ENCODE measurements at places on chromosomes 4 and X. TPM values are rescaled to one million over a fixed set of nuclear protein-coding genes. Genes with fewer than 3 reads are reported as not detected.

DNA sequence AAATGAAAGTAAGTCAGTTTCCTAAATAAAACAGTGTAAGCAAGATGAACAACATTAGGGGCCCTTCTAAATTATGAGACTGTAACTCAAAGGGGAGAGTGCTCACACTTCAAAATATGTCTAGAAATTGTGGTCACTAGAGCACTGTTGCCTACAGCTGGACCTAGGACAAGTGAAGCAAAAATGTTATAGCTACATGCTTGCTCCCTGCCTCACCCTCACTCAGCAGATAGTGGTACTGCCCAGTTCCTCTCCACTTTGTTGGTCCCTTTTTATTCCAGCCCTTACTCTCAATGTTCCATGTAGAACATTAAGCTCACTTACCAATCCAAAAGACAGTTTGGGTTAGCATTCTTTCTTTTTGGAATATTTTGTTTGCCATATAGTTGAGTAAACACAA lies 147.3 kb downstream of the GRIA3 start:
- no peak for DNase-seq

Gene MCF2
- 1.2 TPM for total RNA-seq

- DNase-seq = no peak
Observed at GRCh38 chr4:21795091-21795490, 153.5 kb downstream of the KCNIP4 start.

Gene ZNF630
- 2.8 TPM for total RNA-seq

DNA sequence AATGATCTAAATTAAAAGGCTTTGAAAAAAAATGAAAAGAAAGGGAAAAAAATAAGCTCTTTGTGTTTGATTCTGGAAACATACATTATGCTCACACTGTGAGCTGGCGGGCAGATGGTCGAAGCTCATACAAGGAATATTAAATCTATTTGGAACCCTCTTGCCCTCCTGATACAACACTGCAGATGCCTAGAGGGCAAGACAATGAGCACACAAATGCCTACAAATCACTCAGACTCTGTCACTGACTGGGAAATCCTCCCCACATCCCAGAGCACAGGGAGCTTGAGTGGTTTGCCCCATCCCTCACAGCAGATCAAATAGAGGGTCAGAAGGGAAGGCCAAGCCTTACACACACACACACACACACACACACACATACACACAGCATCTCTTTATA lies 320.4 kb downstream of the HNRNPD start:
- DNase-seq = no peak

DNA sequence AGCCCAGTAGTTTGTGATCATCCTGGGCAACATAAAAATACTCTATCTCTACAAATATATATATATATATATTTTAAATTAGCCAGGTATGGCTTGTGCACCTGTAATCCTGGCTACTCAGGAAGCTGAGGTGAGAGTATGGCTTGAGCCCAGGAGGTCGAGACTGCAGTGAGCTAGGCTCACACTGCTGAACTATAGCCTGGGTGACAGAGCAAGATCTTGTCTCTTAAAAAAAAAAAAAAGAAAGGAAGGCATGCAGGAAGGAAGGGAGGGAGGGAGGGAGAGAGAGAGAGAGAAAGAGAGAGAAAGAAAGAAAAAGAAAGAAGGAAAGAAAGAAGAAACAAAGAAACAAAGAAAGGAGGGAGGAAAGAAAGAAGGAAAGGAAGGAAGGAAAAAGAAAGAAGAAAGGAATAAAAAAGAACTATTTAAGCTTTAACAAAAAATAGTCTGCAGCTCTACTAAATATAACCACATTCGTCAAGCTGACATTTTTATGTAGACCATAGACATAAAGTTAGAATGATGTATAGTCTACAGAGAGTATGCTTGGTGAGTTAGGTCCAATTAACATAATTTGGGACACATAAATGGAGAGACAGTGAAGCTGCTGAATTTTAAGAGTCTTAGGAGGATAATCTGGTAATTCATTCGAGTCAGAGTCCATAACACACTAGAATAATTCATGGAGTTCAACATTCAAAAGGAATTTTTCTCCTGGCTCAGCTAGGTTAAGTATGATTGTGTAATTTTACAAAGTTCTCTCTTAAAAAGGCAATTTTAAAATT lies 111.9 kb downstream of the GLRA3 start:
- DNase-seq = no peak

DNA sequence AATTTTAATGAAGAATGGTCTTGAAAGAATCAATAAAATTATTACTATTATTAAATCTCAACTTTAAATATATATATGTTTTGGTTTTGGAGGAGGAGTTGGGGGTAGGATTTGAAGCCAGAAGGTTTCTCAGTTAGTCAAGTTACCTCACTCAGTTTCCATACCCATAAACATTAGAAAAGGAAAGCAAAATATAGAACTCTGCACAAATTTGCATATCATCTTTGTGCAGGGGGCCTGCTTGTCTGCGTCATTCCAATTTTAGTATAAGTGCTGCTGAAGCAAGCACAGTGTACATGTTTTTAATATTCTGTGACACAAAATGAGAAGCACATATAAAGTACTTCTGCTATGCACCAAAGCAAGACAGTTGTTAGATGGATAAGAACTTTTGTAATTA lies 47.5 kb upstream of the SCRG1 start:
- no peak for DNase-seq

DNA sequence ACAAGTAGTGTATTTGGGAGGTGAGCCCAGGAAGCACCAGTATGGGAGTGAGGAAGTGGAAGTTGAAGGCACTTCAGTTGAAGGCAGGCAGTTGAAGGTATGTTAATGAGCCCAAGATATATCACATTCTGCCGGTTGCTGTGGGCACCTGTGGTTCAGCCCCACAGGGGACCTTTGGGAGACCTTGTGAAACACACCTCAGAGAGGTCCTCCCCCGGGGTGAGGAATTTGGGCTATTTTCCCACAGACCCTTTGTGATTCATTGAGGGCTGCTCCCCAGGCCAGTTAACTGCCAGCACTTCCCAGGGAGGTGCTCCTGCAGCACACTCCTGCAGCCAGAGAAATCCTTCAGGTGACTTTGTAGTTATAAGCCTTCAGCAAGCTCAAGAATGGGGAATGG lies 45.9 kb downstream of the PTCHD1 start:
- DNase-seq = no peak

GRCh38 chrX:94435799-94436198 lies 761.8 kb downstream of the FAM133A start:
- DNase-seq = no peak

All from glutamatergic neuron (in vitro differentiated cells).